ENCODE measurements at places on chromosomes 4 and X. TPM values are rescaled to one million over a fixed set of nuclear protein-coding genes. Genes with fewer than 3 reads are reported as not detected.
A peak's percentile ranks its signal among the peaks of the same experiment; 100 is the strongest.

DNA sequence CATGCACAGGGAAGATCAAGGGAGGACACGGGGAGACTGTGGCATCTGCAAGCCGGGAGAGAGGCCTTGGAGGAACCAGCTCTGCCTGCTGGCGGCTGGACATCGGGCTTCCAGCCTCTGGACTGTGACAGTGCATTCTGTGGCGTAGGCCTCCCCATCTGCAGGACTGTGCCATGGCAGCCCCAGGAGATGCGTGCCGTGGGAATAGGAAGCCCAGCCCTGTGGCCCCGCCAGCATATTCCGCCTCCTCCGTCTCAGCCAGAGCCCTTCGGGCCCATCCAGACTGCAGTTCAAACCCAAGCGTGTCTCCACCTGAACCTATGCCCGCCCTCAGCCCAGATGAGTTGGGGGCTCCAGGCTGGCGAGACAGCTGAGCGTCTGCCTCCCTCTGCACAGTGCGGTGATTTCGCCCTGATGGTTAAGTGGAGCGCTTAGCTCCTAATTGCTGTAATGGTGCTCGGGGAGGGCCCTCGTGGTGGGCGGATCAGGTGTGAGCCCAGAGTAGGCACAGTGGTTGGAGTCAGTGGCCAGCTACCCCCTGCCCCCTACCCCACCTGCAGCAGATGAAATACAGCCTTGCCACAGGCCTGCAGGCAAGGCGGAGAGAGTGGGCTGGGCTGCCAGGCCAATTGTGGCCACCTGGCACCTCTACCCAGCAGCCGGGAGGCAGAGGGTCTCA lies 133.9 kb downstream of the HMX1 start:
- no peak for DNase-seq

Gene CPZ
- total RNA-seq: 14.1 TPM

DNA sequence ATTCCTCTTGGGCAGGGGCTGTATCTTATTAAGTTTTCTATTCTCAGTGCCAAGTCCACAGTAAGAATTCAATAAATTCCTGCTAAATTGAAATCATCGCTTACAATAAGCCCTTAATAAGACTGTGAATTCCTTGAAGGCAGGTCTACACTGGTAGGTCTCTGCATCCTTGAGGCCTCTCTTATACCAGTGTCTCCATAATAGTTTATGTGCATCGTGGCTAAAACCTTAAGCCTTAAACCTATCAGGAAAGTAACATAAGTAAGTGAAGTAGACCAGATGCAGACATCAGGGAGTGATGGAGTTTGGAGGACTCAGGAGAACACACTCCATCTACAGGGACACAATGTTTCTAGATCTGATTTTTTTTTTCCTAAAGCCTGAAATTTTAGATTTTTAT lies 240.3 kb downstream of the LDB2 start:
- no peak for DNase-seq

- no peak for DNase-seq
Observed at GRCh38 chr4:156176896-156177295, 223.2 kb upstream of the CTSO start.

GRCh38 chr4:79852305-79852730 lies 220.7 kb downstream of the ANTXR2 start:
- DNase-seq: no peak

DNA sequence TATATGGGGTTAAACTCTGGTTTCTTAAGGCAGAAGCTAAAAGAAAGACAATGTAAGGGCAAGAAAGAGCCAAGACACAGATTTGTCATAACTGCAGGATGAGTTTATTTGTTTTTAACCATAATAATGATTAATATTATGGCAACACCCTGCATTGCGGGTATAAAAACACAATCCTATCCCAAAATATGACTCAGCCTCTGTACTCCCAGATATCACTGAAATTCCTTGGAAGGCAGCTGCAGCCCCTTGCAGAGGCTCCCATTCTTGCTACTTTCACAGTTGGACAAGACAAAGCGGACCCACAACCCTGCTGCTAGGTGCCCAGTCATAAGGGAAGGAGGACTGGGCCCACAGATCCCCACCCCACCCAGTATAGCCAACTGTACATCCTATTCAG lies 20.4 kb upstream of the FGF16 start:
- peak; percentile 4 for DNase-seq

Measured in skin of body (tissue), 3 donors.